ENCODE measurements at places on chromosomes 3 and 15.

GRCh38 chr3:103075282-103075681 is 640.5 kb downstream of the ZPLD1 start:
- no peak for DNase-seq

DNA sequence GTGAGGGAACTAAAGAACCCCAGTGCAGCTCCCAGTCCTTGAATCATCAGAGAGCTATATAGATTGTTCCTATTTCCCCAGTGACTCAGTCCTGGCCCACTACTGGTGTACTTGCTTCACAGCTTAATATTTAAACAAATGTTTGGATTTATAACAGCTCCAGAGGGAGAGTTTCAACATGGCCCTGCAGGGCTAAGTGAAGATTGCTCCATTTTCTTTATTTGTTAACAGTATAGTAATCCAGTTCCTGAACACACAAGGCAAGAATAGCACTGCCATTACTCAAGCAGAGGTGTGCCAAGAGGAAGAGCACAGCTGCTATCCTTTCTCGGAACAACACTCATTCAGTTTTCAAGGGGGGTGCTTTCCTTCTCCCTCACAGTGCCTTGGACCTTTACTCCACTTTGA is 6.5 kb downstream of the SQOR start:
- peak; percentile 11 for DNase-seq

GRCh38 chr15:48400086-48400485 is 68.9 kb downstream of the DUT start:
- no peak for DNase-seq

GRCh38 chr15:48307586-48307985 is 23.6 kb upstream of the DUT start:
- no peak for DNase-seq

GRCh38 chr3:64977308-64978100 is 289.7 kb upstream of the ADAMTS9 start:
- no peak for DNase-seq

DNA sequence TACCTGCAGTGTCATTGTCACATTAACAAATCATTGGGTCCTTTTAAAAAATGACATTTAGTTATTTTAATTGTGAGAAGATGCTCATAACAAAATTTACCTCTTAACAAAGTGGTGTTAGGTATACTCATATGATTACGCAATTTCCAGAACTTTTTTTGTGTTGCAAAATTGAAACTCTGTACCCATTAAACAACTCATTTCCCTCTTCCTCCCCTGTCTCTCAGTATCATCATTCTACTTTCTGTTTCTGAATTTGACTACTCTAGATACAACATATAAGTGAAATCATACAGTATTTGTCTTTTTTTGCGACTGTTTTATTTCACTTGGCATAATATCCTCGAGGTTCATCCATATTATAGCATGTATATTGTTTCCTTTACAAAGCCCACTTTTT is 58.7 kb upstream of the CHST2 start:
- DNase-seq = no peak

- DNase-seq = no peak
These were observed 210.8 kb downstream of the STT3B start for GRCh38 chr3:31743331-31744089.

GRCh38 chr3:119664370-119664769 is 4.0 kb upstream of the POPDC2 start:
- no peak for DNase-seq

- no peak for DNase-seq
These were observed 86.2 kb downstream of the TBC1D5 start for GRCh38 chr3:17656264-17656663.

DNA sequence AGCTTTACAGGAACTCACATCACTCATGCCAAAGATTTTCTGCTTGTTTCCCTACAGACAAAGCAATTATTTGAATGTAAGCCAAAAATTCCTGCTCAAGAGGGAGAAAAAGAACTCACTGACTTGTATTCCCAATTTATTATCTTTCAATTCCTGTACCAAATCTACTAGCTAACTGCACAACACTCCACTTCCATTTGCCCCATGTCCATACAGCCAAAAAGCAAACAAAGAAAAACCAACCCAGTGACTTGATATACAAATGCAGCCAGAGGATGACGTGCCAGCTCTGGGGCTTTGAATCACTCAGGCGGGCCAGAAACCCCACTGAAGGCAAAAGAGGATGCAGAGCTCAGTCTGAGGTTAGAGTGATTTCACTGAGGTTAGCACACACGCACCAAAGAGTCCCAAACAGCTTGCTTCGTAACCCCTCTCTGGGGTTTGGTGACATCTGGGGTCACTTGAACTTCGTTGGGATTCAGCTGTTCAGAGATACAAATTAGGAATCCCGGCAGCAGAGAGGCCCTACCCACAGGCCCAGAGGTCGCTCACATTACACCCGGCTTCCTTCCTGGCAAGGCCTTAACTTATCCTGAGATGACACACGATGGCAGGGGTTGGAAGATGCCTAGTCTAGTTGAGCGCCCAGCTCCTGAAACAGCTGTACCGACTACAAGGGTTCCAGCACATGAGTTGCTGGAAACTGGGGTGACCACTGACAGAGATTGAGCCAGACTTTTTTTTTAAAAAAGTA is 1.6 kb downstream of the RFTN1 start:
- DNase-seq = peak; percentile 74

DNA sequence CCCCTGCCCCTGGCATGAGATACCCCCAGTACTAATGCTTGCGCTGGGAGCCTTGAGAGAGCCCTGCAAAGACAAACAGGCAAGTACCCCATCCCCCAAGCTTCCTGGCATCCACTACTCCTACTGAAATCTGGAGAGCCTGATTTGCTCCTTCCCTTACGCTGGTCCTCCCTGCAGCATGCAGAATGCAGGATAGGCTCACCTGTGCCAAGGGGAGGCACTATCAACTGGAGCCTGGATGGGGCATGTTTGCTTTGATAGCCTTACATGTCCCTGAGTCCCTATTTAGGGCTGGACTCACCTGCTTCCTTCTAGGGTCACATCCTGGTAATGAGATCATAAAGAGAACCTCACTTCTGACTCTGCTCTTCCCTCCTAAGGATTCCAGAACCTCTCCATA is 42.9 kb downstream of the RAB11A start:
- no peak for DNase-seq

- DNase-seq = no peak
These were observed 186.8 kb downstream of the IL5RA start for GRCh38 chr3:2923390-2923789.

- no peak for DNase-seq
These were observed 46.8 kb upstream of the ZCWPW2 start for GRCh38 chr3:28301688-28302087.

DNA sequence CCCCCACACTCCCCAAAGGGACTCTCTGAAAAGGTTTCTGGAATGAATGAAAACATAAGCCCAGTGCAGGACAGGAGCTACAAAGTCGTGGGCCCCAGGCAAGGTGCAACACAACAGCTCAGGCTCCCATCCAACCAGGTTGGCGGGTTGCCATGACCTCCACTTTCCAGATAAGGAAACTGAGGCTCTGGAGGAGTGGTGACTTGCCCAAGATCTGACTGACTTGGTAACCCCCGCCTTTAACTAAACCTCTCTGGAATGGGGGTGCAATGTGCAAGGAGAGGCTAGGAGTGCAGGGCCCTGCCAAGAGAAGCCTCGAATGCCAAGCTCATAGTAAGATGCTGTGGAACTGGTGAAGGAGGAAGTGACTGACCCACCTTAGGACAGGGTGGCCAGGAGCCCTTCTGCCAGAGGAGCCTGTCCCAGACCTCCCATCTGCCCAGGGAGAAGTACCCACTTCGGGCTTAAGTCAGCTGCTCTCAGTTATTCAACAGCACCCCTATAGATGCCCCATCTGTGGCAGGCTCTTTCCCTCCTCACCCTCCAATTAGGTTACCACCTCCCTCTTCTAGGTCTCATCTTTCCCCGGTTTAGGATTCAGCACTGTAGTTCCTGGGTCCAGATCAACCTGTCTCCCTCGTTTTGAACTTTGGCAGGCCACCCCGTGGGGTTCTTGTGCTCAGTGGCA is 553 bp upstream of the TNNC1 start:
- DNase-seq = peak; percentile 41

DNA sequence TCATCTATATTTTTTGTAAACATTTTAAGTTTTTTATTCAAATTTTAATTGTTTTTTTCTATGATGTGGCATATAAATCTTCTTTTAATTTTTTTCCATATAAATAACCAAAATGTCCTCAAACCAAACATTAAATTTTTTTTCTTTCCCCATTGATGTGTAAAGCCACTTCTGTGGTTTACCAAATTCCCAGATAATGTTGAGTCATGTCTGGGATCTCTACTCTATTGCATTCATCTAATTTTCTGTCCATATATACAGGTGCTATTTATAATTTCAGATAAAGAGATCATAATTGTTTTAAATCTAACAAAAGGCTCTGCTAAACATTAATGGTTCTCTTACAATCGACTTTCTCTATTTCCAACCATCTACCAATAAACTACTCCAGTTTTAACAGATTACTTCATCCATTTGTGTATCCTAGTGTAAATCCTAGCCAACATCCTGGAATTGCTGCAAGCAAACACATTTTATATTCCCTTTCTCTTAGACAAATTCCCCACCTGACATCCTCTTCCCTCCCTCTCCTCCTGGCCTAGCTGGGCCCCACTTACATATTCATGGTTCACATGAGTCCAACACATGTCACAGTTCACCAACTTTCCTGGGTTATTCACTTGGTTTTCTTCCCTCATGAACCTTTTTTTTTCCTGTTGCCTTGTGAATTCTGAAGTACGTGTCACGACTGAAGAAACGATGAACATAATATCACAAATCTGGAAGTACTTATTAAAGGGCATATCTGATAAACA is 368.0 kb upstream of the AGTR1 start:
- no peak for DNase-seq

- DNase-seq = no peak
These were observed 93.9 kb upstream of the RPL32 start for GRCh38 chr3:12935023-12935860.

GRCh38 chr15:69537901-69538300 is 85.3 kb downstream of the RPLP1 start:
- no peak for DNase-seq

GRCh38 chr3:159082519-159082918 is 280.7 kb downstream of the MFSD1 start:
- no peak for DNase-seq

GRCh38 chr3:136780741-136781140 is 28.6 kb upstream of the STAG1 start:
- no peak for DNase-seq

DNA sequence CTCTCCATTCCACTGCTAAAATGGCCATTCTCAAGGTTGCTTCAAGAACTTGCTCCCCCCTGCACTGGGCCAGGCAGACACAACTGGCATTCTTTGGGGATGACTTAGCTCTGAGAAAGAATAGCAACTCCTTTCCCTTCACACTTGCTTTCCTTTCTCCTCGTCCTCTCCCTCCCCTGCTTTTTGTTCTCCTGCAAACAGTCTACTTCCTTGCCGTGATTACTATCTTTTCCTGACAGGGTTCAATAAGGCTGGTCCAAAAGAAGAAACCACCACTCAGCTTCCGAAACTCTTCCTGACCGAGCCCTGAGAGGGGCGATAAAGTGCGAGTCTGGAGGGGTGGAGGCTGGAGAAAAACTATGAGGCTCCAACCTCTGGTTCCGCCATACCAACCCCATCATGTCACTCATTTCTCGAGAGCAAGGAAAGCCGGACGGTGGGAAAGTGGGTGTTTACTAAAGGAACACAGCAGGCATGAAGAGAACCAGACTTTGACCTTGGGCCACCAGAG is 5.0 kb downstream of the AMOTL2 start:
- no peak for DNase-seq

GRCh38 chr15:41688671-41689070 is 28.5 kb downstream of the MGA start:
- no peak for DNase-seq

DNA sequence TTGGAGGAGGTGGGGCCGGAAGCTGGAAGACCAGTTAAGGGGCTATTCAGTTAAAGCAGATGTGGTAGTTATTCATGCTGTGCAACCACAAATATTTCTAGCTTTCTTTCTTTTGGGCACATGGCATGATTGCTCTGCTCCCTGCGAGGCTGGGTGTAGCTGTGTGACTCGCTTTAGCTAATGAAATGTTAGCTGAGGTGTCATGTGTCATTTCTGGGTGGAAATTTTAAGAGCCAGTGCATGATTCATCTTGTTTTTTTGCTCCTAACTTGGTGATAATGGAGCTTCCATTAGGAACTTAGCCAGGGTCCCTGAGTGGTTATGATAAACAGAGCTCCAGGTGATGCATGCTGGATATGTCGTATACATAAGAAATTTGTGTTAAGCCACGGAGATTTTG is 300.6 kb downstream of the SATB1 start:
- no peak for DNase-seq

GRCh38 chr3:134282659-134283047 is 32.0 kb upstream of the RYK start:
- no peak for DNase-seq

GRCh38 chr3:126540951-126541627 is 17.1 kb downstream of the CHST13 start:
- peak; percentile 75 for DNase-seq

GRCh38 chr15:92809880-92810361 is 90.2 kb upstream of the CHD2 start:
- DNase-seq = peak; percentile 81

GRCh38 chr3:11260460-11260859 is 11.7 kb upstream of the ATG7 start:
- peak; percentile 16 for DNase-seq

DNA sequence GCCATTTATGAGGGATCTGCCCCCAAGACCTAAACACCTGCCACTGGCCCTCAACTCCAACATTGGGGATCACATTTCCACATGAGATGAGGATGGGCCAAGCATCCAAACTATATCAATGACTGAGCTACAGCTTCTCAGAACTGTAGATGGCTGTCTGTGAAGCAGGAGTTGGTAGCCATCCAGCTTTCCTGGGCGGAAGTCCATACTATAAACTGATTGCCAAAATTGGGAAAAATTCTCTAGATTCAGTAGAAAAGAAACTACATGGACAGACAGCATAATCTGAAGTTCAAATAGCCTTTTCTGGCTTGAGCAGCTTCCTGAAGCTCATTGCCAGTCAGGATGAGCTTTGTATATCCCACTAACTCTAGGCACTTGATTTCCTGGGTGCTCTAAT is 214.7 kb upstream of the ZBTB20 start:
- DNase-seq = no peak

- DNase-seq = no peak
These were observed 37.7 kb downstream of the MEGF11 start for GRCh38 chr15:66215811-66216210.
